ENCODE measurements at places on chromosomes 16 and 17.

- no peak for DNase-seq
Measured at GRCh38 chr17:69445132-69445531, 30.6 kb downstream of the MAP2K6 start.

GRCh38 chr16:85125570-85126393 lies 13.5 kb upstream of the CIBAR2 start:
- DNase-seq = no peak

DNA sequence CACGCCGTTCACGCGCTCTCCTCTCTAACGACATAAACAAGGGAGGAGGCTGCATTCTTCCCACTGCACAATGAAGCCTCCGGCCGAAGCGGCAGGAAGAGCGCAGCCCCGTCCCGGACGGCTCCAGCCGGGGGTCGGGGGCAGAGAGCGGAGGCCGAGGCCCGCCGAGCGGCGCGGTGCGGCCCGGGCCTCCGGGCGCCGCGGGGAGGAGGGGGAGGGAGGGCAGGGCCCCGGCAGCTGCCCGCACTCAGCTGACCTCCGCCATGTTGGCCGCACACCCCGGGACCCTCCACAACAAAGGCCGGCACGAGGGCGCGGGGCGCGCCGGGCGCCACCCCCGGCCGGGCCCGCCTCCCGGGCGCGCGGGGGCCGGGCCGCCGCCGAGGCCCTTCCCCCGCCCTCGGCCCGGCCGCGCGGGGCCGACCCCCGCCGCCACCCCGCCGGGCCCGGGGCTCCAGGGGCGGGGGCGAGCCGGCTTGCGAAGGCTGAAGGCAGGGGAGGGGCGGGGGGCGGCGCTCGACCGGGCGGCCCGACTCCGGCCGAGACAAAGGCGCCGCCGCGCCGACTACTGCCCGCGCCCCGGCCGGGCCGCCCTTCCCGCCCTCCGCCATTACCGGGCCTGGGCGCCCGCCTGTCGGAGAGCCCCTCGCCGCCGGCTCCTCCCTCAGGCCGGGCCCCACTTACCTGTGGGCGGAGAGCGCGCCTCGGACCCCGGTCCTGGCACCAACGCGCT lies 527 bp downstream of the SIAH1 start:
- DNase-seq = peak; percentile 34

DNA sequence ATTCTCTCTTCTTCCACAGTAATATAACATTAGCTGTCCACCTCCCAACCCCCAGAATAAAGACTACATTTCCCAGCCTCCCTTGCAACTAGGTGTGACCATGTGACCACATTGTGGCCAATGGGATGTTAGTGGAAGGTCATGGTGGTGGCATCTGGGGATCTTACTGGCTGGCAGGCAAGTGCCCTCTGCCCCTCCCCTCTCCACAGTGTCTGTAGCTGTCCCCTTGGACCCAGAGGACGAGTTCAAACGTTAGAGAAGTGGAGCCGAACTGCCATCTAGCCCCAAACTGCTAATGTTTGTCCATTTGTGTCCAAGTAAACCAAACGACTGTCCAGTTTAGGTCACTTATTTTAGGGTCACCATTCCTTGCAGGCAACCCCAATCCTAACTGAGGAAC lies 26.6 kb upstream of the KCNG4 start:
- no peak for DNase-seq

GRCh38 chr17:55625521-55625920 lies 97.1 kb downstream of the TMEM100 start:
- no peak for DNase-seq

DNA sequence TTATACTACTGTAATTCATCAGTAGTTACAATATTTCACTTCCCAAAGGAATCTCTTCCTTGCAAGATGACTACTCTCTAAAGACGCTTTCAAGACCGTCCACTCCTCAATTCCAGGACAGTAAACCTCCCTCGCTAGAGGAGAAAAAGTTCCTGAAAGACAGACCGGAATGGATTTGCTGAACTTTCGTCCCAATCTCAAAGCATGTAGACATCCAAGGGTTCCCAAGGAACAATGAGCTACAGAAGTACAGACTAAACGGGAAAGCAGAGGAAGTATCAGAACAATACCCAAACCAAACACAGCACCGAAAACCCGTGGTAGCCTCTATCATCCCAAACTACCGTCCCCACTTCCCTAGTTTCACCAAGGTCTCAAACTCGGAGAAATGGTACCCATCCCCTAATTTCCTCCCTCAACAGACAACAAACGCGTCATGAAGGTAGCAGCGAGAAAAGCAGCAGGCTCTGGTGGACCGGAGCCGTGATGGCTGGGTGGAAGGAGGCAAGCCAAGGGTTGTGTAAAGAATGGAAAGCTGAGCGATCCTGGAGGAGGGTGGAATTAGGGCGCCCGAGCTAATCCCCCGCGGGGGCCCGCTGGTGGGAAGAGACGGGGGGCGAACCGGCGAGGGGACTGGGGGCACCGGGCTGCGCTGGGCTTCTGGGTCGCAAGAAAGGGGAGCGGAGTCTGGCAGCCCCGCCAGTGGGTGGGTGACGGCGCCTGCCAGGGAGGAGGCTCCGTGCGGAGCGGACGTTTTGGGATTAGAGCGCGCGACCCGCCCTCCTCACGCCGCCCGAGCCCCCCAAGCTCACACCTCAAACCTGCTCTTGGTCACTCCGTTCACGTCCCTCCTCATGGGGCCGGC lies 647 bp downstream of the FBXL20 start:
- DNase-seq = no peak

- no peak for DNase-seq
Measured at GRCh38 chr17:49015179-49015923, 18.2 kb downstream of the IGF2BP1 start.

DNA sequence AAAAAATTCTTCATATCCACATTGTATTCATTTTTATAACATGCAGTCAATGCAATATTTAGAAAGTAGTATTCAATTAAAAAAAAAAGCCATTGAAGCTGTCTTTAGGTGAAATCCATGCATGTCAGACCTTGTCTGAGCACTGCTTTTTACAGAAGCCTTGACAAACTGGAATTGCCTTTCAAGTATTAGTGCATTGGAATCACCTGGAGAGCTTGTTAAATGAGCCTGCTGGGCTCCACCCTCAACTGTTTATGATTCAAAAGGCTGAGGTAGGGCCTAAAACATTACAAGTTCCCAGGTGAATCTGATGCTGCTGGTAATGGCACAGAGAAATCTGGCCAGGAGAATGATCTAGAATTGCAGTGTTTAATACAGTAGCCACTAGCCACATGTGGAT lies 85.8 kb downstream of the HIC1 start:
- no peak for DNase-seq

GRCh38 chr16:73233846-73234424 lies 186.0 kb upstream of the ZFHX3 start:
- no peak for DNase-seq

- no peak for DNase-seq
Measured at GRCh38 chr16:50494501-50495491, 53.4 kb upstream of the NKD1 start.

All from T-helper 2 cell (primary cell).